ENCODE measurements at places on chromosomes 5 and 9.

- DNase-seq, result no peak
Measured at GRCh38 chr5:175854231-175855040, 16.9 kb upstream of the CPLX2 start.

- DNase-seq, result no peak
Measured at GRCh38 chr5:115069087-115069968, 100.4 kb downstream of the TRIM36 start.

GRCh38 chr9:7234144-7234543, 476.4 kb downstream of the KDM4C start:
- no peak for DNase-seq

- no peak for DNase-seq
Measured at GRCh38 chr5:16740066-16740810, 123.4 kb upstream of the RETREG1 start.

DNA sequence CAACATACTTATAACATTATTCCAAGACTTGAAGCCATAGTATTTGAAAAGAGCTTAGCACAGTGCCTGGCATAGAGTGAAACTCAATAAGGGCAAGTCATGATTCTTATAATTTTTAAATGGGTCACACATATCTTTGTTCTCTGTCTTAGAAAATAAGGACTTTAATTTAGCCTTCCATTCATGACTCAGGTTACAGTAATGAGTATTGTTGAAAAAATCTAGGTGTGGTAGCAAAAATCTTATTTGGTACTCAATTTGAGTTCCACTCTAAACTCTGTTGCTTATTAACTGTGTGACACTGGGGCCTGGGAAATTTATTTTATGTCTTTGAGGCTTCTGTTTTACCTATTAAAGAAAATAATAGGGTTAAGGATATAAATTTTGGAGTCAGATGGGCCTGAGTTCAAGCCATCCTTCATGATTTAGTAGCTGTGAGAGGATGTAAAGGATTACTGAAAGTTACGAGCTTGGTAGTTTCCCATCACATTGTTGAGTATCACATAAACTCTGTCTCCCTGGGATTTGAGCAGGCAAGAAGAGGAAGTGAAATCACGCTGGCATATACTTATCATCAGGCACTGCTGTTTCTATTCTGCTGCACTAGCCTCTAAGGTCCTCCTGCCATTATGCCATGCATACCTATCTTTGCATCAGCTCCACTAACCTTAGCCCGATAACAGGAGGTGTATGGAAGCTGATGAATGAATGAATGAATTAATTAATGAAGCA, 1.5 kb downstream of the SPINK9 start:
- DNase-seq, result no peak

DNA sequence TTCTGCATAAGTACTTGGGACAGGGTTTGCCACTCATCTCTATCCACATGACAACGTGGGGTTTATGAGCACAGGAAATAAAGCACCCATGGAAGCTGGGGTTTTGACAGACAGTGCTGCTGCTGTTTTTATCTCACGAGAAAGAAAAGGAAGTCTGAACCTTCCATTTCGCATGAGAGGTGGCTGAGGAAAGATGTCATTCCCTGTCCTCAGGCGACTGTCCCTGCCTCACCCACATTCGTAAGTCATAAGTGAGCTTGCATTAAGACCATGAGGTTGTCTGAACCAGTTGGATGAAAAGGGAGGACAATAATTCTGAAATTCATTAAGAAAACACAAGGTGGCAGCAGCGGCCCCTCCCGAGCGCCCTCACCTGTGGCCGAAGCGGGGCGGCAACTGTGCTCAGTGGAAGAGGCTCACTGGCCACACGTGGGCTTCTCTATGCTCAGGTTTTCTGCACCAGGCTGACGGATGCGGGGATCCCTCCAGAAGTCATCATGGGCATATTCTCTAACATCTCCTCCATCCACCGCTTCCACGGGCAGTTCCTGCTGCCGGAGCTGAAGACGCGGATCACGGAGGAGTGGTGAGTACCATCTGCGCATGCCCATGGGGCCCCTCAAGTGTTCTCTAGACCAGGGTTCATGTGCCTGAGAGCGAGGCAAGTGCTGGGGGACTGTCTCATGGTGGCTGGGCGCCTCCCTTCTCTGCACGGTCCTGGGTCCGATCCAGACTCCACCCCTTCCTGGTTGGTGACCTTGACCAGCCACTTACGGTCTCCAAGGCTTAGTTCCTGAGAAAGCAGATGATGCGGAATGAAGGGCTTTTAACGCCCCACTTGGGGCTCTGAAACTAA, 54.7 kb upstream of the SUSD3 start:
- DNase-seq, result no peak

GRCh38 chr9:129305246-129305645, 127.2 kb upstream of the IER5L start:
- no peak for DNase-seq

DNA sequence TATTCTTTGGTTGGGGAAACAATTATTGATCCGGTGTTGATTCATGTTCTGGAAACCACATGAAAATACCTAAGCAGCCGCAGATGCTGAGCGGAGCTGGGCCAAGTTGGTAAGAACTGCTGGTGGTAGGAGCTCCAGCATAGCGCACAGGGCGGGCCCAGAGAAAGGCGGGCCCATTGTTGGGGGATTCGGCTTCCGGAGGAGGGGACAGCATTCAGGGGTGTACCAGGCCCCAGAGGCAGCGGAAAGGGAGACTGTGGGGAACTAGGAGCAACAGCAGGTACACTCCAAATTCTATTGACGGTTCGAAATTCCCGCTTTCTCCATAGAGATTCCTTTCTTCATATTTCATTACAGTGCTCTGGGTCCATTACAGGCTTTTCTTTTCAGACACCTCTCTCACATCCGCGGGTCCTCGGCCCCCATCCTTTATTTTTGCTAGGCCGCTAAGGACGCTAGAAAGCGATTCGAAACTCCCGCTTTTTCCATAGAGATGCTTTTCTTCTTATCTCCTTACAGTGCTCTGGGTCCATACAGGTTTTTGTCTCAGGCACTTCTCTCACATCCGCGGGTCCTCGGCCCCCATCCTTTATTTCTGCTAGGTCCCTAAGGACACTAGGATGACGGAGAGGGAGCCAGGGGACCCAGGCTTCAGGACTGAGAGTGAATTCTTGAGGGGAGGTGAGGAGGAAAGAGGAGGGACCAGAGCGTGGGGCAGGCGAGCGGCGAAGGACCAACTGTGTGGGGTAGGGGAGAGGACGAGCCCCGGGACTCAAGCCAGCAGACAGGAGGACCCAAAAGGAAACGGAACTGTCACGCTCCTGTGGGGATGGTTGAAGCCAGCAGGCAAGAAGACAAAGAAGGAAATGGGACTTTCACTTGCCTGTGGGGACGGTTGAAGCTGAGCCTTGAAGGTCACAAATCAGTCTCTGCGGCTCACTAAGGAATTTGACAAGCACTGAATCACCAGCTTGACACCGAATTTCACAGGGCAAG, at the start of gene CCDC152:
Gene CCDC152, plus strand, starts transcription at position 213 of the 996 bp plus-strand sequence. CDS start 2,304 bp downstream, outside the sequence.
- DNase-seq, result peak; percentile 15

DNA sequence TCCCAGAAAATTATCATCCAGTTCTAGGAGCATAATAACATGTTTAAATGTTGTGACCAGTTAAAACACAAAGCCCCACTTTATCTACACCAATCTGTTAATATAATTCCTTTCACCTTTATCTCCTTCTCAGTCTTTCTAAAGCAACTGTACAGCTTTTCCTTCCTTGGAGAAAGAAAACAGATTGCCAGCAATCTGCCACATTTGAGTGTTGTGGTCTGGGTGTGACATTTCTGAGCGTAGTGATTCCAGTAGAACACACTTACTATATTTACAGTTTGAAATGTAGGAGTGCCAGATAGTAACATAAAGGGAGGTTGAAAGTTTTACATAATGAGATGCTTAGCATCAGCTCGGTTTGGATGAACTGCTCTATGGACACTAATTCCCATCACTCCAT, 76.1 kb downstream of the KCNN2 start:
- DNase-seq, result no peak

DNA sequence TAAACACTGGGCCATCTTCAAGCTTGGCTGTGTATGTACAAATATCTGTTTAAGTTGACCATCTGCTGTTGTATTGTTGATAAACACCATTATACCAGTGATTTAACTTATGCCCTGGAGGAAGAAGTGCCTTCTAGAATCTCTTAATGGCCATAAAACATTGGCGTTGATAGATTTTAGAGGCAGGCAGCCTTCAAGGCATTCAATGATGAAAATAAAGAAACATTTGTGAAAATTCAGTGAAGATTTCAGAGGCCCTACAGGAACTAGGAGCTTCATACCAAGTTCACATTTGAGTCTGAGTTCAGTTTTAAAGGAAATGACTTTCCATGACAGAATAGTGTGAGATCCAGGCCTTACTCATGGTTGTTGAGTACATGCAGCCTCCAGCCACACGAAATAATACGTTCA, 52.2 kb downstream of the MAP1B start:
- no peak for DNase-seq

DNA sequence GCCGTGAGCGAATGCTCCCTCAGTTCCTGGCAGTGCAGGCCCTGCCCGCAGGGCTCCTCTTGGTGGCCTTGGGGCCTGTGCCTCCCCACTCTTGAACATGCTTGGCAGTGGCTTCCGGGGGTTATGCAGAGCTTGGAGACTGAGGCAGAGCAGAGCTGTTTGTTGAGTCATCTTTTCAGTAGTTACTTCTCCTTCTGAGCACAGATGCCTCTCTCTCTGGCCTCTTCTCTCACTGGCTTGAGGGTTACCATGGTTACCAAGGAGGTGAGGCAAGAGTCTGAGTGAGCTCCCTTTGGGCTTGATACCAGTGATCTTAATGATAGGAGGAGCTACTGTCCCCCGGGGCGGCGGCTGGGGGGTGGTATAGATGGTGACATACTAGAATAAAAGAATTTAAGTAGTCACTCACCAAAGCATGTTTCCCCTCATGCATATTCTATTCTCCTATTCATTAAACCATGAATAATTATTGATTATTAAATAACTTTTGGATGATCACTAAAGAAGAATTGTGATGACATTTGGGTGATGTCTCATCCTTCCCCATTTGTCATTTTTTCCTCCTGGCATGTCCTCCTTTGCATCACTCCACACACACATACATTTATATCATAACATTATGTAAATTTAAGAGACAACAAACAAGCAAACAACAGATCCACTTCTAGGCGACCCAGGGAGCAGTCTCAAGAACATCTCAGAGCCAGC, 111.1 kb downstream of the ARHGAP26 start:
- peak; percentile 46 for DNase-seq

DNA sequence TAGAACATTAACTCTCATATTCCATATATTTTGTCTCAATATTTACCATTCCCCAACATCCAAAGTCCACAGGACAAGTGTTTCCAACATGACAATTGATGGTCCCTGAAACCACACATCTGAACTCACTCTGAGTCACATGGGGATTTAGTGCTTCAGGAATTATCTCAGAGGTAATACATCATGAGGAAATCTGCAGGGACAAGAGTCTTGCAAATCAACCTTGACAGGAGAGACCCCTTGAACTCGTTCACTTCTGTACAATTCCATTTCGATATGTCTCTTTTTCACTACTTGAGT, 119.7 kb upstream of the ABCA1 start:
- DNase-seq, result no peak

DNA sequence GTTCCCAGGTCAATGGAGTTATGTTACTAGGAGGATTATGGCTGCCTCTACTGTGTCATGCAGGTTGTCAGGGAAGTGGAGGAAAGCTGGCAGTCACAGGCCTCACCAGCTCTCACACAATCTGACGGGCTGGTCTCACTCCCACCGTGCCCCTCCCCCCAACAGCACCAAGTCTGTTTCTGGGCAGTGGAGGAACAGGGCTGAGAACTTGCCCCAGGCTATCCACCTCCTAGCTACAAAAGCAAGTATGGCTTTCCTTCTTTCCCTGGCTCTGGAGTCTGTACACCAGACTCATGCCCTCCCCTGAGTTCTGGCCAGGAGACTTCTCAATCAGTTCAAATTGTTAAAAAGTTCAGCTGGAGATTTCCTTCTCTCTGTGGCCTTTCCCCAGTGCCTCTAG, 25.7 kb upstream of the RIOK2 start:
- no peak for DNase-seq

DNA sequence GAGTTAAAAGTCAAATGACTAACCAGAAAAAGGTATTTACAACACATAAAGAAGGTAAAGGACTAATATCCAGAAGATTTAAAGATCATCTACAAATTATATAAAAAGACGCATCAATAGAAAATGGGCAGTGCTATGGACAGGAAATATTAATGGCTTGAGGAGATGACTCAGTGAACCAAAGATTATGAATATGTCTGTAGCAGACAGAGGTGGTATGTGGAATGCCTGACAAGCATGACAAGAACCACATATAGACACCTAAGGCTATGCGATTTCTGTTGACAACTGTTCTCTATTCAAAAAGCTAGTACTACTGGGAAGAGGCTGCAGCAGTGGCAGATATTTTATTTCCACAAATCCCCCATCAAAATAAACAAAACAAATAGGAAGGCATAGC, 177.0 kb upstream of the SH3GL2 start:
- DNase-seq, result no peak

DNA sequence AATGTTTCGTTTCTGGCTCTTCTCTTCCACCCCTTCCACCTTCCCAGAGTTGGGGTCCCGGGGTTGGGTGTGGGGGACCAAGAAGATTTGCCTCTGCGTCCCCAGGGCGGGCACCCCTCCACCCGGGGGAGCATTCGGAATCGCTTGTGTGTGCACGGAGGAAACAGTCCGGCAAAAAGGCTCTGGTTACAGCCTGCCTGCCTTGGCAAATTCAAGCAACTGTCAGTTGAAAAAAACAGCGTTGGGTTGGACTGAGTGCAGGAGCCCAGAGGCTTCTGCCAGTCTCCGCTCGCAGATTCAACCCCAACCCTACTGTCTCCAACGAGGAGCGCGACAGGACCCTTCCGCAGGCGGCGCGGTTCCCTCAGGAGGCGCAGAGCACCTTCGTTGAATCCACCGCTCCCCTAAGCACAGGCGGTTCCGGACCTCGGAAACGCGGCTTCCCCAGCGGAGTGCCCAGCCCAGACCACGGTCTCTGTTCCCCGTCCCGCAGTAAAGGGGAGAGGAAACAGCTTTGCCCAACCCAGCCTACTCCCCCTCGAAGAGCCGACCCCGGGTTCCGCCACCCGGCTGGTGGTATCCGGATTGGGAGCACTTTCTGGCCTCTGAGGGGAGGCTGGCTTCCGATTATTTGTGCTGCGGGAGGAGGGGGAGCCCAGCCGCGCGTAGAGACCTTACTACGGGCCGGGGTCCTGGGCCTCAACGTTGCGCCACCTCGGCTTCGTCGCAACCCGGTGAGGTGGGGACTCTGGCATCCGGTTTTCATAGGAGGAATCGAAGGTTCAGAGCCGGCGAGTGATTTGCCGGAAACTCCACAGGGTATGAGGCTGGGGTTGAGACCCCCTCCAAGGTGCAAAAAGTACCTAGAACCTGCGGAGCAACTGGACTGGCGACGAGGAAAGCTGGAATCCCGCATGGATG, 9.6 kb downstream of the LHX6 start:
- DNase-seq, result no peak

- no peak for DNase-seq
Measured at GRCh38 chr9:120625222-120625621, 45.3 kb upstream of the CDK5RAP2 start.

DNA sequence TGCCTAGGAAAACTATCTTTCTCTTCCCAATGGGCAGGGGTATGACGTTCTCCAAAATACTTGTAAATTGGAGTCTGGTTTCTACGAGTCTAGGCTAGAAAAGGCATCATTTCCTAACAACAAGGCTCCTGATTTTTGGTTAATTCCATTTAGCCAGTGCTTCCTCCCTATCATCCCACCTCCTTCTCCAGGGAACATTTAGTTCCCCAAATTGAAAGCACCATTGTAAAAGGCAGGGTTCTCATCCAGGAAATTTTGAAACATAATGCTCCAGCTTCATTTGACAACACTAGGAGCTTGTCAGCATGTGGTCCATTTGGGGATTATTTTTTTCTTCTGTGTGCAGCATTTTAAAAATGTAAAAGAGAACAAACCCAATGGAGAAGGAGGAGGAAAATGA, 256.5 kb upstream of the GRIA1 start:
- no peak for DNase-seq

- no peak for DNase-seq
Measured at GRCh38 chr5:122790354-122791103, 15.6 kb downstream of the SNX2 start.
